Muscle of arm (tissue), 14 donors: ENCODE measurements at places on chromosomes 16 and 17.

DNA sequence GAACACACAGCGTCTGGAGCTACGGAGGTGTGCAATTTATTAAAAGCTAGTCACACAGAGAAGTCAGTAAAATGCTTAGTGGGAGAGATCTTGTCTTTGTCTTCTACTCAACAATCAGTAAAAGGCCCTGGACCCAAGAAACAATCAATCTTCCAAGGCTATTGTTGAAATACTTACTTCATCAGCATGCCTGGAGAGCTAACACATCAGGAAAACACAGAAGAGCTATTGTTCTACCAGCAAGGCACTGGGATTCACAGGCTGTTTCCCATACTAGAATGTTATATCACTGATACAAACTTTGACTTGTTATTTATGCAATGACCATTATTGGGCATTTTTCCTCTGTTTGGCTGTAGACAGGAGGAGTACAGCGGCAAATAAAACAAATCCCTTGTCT, 247.8 kb upstream of the ERCC4 start:
- DNase-seq = no peak

DNA sequence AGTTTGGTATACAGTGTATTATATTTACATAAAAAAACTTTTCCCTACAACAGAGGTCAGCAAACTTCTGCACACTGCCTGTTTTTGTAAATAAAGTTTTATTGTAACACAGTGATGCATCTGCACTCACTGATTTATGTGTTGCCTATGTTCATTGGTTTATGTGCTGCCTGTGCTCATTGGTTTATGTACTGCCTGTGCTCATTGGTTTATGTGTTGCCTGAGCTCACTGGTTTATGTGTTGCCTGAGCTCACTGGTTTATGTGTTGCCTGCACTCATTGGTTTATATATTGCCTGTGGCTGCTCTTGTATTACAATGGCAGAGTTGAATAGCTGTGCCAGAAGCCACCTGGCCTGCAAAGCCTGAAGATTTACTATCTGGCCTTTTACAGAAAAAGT, 81.6 kb downstream of the MYH11 start:
- no peak for DNase-seq

DNA sequence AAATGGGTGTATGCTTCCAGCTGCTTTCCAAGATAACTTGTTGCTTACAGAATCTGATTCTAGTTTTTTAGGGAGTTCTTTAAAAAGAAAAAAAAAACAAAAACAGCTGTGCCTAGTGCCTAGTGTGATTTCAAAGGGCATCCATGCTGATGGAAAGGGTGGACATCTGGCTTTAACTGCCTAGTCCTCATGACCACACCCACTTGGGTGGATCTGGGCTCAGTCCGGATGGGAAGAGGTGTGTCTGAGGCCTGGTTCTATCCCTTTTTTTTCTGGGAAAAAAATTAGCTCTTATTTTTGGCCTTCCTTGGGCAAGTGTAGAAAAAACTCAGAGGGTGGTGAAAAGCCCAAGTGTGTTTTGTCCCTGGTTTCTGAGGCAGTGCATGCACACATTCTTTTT, 132.3 kb upstream of the CDH11 start:
- DNase-seq = no peak

DNA sequence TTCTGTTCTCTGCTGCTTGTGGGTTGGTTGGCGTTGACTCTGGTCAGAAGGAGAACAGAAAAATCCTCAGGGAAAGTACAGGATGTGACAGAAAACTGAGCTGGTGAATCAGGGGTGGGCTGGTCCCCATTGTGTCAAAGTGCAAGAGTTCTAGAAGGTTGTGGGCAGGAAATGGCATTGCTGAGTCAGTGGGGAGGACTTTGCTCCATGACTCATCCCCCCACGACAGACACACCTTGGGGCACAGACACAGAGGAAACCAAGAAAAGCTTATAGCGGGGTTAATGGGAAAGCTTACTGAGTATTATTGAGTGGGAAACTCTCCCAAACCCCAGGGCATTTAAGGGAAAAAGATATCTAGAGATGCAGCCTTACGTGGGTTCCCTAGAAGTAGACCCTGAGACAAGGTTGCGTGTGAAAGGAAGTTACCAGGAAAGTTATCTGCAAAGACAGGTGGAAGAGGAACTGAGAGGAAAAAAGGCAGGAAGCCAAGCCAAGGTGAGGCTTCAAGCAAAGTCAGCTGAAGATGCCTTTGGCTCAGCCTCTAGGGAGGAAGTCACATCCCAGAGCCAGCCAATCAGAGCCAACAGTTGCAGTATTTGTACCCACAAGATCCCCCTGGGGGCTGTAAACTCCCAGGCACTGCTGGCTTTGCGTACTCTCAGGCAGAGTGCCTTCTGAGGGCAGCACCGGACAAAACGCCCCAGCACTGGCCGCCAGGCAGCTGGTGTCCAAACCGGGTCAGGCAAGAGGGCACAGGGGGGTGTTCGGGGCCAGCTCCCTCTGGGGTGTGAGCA, 86.4 kb downstream of the FOXL1 start:
- no peak for DNase-seq

- no peak for DNase-seq
Observed at GRCh38 chr17:1158879-1159278, 20.9 kb downstream of the ABR start.

DNA sequence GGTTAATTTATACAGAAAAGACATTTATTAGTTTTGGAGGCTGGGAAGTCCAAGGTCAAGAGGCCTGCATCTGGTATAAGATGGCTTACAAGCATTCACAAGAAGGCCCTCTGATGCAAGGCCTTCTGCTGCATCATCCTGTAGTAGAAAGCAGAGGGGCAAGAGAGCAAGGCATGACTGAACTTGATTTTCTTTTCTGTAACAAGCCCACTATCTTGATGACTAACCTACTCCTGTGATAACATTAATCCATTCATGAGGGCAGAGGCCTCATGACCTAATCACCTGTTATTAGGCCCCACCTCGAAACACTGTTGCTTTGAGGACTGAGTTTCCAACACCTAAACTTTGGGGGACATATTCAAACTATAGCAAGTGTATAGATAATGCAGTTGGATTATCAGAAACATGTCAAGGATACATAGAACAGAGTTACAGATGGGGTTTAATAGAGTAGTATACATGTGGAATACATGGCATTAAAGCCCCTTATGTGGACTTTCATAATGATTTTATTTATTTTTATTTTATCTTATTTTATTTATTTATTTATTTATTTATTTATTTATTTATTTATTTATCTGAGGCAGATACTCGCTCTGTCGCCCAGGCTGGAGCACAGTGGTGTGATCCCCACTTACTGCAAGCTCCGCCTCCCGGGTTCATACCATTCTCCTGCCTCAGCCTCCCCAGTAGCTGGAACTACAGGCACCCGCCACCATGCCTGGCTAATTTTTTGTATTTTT, 88.2 kb downstream of the CHD9 start:
- DNase-seq = no peak

DNA sequence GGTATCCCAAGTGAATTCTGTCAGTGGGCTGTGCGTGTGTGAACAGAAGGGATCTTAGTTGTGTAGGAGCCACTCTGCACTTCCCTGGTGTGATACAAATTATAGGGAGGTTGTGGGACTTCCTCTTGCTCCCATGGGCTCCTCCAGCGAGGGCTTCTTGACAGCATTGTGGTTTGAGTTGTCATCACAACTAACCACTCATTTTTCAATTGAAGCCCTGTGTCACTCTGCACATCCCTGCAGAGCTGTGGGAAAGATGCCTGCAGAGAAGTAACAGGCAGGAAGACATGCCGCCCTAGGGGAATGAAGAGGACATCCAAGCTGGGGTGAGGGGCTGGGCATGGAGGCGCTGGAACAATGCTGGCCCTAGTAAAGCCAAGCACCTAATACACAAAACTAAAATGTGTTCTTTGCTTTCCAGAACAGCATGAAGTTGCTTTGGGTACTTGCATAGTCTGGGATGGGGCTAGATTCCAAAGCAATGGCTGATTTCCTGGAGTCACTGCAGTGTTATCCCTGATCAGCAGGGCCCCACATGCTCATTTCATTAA, 692.5 kb downstream of the TOX3 start:
- no peak for DNase-seq

DNA sequence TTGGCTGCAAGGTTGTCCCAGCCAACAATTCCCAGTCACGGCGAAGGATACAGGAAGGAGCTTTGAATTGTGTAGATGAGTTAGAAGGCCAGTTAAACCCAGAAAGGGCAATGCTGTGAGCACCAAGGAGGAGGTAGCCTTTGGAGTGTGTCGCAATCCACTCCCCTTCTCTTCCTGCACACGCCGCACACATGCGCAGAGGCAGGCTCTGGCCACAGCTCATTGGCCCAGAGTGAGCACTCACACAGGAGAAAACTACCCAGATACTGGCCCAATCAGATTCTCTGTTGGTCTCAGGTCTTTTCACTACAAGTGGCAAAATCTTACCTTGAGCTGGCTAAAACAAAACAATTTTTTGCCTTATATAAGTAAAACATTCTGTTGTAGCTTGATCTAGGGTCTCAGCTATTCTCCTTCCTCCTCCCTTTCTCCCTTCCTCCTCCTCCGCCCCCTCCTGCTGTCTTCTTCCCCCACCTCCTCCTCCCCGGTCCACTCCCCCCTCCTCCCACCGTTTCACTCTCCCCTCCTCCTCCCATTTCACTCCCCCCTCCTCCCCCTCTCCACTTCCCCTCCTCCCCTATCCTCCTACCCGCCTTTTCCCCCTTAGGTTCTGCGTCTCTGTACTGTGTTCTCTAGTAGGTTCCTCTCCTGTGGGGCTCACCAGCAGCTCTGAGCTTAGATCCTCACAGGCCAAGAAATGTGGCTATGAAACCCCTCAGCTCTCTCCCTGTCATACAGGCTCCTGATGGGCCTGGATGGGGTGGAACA, 344.9 kb downstream of the CPPED1 start:
- no peak for DNase-seq

DNA sequence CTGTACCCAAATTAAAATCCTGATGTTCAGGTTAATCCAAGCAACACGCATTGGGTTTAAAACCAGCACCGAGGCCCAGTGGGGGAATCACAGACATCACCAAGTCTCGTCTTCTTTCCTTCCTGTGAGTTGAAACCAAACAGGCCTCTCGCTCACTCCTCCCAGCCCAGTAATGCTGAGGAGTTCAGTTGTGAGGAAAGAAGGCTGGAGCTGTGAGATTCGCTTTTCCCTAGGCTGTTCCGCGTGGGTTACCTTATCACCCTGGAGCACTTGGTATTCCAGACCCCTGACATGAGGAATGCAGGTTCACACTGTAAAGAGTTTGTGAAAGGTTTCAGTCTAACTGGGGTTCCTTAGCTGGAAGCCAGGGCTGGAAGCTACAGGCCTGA, 20.8 kb downstream of the CIBAR2 start:
- no peak for DNase-seq

DNA sequence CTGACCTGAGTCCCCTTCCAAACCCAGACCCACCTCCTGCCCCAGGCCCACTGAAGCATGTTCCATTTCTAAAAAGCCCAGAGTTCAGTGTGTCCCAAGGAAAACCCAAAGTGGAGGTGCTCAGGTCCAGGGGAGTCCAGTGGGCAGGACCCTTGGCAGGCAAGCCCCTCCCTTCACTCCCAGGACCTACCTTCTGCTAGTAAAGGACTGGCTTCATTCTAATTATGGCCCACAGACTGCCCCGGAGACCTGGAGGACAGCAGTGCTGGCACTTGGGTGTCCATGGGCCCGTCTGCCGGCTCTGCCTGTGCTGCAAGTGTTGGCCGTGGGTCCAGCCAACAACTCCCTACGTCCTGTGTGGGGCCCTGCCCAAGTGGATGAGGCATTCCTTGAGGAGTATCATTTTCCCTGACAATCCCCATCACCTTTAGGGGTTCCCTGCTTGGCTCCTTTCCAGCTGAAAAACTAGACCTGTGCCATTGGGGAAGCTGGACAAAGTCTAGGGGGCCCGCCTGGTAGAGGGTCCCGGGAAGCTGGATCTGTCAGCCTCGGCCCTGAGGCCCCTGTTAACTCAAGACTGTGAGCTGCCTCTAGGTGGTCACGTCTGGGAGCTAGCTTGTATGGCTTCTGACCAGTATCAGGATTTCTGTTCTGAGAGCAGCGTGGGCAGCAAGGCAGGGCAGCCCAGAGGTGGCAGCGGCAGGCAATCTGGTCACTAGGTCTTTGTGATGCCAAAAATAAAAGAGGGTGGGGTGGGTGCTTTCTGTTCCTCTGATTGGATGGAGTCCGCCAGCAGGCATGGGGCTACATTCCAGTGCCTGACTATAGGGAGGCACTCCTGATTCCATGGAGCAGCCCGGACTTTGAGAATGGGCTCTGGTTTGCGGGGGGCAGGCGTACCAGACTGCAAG, 8.2 kb downstream of the CBX2 start:
- DNase-seq = no peak

- no peak for DNase-seq
Observed at GRCh38 chr16:54933281-54934011, 2.8 kb downstream of the IRX5 start.

- no peak for DNase-seq
Observed at GRCh38 chr16:80682421-80683070, 121.9 kb downstream of the CDYL2 start.

- no peak for DNase-seq
Observed at GRCh38 chr17:43125967-43126910, 1.1 kb upstream of the BRCA1 start.

DNA sequence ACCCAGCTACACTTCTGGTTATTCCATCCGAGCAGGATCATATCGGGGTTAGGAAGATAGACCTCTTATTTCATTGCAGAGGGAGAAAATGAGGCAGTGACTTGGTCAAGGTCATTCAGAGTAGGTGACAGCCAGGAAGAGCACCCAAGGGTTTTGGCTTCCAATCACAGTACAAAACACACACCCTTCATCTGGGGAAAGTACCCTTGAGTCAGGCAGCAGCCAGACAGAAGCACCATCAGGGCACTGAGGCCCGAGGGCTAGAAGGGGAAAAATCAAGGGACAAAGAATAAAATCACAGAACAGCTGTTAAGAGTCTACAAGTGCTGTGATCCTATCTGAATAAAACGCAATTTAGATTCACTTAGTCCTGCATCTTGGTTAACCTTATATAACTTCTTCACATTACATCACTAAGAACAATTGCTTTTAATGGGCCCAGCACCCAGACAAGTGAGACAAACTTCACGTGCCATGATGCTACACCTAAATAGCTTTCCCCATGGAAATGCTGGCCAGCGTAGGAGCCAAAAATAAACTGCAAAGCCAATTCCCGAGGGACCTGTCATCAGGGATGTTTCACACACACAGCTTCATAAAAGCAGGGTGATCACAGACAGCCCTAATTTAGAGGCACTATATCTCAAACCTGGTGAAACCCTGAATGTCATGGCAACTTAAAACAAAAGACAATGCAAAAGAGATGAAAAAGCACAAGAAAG, 4.9 kb downstream of the UBE2O start:
- DNase-seq = no peak

- no peak for DNase-seq
Observed at GRCh38 chr16:4103745-4104144, 12.5 kb downstream of the ADCY9 start.

GRCh38 chr16:73326770-73327470, 279.0 kb upstream of the ZFHX3 start:
- DNase-seq = no peak

DNA sequence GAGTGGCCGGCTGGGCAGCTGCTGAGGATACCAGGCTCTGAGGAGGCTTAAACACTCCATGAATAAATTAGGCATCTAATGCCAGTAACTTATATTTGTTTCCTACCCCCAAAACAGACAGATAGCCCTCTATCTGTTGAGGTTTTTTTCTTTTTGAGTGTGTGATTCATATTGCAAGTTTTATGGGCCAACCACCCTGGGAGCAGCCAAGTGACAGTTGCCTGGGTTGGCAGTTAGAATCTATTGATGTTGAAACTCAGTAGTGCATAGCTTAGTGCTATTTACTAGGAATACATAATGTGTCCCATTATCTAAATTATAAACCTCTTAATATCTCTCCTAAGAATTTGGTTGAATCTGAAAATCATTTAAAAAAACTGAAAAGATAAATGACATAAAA, 397.4 kb downstream of the CA10 start:
- DNase-seq = no peak
